ENCODE measurements at places on chromosomes 2 and 18. TPM values are rescaled to one million over a fixed set of nuclear protein-coding genes. Genes with fewer than 3 reads are reported as not detected.

Gene POLR1A
- 17.0 TPM for total RNA-seq

Gene SP110
- 4.8 TPM for total RNA-seq

Gene SERPINE2
- total RNA-seq: 2,691 TPM

Gene IL18R1
- 8.3 TPM for total RNA-seq

Gene ITPRIPL1
- 1.3 TPM for total RNA-seq

Gene DLGAP1
- 0.53 TPM for total RNA-seq

All from smooth muscle cell of the pulmonary artery (primary cell).